ENCODE measurements at places on chromosomes 7 and 10. TPM values are rescaled to one million over a fixed set of nuclear protein-coding genes. Genes with fewer than 3 reads are reported as not detected.

The CCL24 gene
- total RNA-seq, result not detected

The FRAT1 gene
- 1.9 TPM for total RNA-seq

The PDLIM1 gene
- total RNA-seq, result 312 TPM

The GHRHR gene
- not detected for total RNA-seq

The ANKRD2 gene
- 7.4 TPM for total RNA-seq

The BLNK gene
- not detected for total RNA-seq

The GOLGA7B gene
- 4.2 TPM for total RNA-seq

The CNPY1 gene
- total RNA-seq, result not detected

The KIF5B gene
- 76.8 TPM for total RNA-seq

The CDC14C gene
- not detected for total RNA-seq

The SLC18A2 gene
- total RNA-seq, result 0.04 TPM

The ING3 gene
- 5.0 TPM for total RNA-seq

All from A549 treated with dexamethasone at 1 μM for 4 hours (cell line).